AML-193 (cell line): ENCODE measurements at places on chromosomes 12 and 14.

GRCh38 chr12:42683266-42683665 lies 93.7 kb upstream of the PRICKLE1 start:
- no peak for DNase-seq

DNA sequence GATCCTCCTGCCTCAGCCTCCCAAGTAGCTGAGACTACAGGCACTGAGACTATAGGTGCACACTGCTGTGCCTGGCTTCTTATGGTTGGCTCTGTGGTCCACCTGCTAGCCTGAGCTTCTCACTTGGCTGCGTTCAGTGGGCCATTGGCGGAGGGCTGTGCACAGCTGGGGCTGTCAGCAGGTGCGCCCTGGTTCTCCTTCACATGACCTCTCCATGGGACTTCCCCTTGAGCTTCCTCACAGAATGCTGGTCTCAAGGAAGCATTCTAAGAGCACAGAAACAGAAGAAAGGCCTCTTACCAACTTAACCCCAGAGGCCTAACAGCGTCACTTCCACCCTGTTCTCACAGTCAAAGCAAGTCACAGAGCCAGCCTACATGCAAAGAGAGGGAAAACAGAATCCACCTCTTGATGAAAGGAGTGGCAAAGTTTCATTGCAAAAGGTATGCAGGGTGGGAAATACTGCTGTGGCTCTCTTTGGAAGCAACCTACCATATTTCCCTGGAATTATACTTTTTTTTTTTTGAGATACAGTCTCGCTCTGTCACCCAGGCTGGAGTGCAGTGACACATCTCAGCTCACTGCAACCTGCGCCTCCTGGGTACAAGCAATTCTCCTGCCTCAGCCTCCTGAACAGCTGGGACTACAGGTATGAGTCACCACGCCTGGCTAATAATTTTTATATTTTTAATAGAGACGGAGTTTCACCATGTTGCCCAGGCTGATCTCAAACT lies 9.3 kb downstream of the RILPL2 start:
- DNase-seq = no peak

DNA sequence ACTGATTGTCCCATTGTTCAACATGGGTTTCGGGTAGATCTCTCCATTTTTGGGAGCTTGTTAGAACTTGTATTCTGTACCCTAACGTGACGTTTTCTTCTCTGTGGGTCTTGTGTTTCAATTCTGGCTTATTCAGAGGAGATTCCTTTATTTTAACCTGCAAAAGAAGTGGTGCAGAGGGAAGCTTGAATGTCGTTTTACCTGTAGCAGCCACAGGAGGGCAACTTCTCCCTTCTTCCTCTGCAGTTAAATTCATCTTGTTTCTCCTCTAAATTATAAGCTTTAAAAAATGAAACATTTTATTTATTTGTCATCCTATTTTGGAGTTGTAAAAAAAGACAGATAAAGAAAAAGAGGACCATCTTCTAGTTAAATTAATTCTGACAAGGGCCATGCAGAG lies 13.7 kb upstream of the CLEC4D start:
- peak; percentile 17 for DNase-seq

- no peak for DNase-seq
Measured at GRCh38 chr12:48388938-48389337, 38.2 kb upstream of the ZNF641 start.

DNA sequence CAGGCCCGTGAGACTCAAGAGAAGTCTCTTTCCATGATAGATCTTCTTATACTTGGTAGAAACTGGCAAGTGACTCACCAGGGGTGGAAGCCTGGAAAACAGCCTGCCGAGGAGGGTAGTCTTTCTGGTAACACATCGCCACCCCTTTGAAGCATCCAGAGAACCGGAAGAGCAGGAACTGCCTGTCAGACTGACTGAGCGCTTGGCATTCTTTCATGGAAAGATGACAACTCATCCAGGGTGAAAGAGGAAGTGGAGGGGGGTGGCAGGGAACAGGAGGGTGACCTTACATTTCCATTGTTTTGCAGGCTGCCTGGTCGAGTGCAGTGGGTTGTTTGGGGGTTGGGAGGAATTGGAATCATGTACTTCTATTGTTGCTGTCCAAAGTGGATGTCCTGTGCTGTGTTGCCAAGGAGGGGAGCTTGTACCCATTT lies 34.5 kb downstream of the PRKCH start:
- no peak for DNase-seq

GRCh38 chr14:20384321-20384720 lies 29.0 kb downstream of the TEP1 start:
- no peak for DNase-seq

DNA sequence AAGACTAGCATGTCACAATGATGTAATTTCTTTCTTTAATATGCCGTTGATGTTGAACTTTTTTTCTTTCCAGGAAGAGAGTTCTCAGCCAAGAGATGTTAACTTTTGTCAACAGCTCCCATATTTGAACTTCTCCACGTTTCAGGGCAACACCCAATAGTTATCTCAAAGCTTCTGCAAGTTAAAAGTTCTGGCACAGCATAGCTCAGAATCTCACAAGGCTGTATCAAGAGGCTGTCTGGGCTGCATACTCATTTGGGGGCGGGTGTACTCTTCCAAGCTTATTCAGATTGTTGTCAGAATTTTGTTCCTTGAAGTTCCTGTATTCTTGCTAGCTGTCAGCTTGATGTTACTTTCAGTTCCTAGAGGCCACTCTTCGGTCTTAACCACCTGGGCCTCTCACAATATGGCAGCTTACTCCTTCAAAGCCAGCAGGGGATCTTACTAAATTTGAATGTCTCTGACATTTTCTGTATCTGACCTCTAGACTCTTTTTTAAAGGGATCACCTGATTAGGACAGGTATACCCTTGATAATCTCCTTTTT lies 38.9 kb downstream of the KCNC2 start:
- DNase-seq = no peak

GRCh38 chr12:65642061-65642661 lies 182.1 kb upstream of the HMGA2 start:
- no peak for DNase-seq

- DNase-seq = no peak
Measured at GRCh38 chr14:20116748-20117147, 6.2 kb downstream of the OR4K17 start.

DNA sequence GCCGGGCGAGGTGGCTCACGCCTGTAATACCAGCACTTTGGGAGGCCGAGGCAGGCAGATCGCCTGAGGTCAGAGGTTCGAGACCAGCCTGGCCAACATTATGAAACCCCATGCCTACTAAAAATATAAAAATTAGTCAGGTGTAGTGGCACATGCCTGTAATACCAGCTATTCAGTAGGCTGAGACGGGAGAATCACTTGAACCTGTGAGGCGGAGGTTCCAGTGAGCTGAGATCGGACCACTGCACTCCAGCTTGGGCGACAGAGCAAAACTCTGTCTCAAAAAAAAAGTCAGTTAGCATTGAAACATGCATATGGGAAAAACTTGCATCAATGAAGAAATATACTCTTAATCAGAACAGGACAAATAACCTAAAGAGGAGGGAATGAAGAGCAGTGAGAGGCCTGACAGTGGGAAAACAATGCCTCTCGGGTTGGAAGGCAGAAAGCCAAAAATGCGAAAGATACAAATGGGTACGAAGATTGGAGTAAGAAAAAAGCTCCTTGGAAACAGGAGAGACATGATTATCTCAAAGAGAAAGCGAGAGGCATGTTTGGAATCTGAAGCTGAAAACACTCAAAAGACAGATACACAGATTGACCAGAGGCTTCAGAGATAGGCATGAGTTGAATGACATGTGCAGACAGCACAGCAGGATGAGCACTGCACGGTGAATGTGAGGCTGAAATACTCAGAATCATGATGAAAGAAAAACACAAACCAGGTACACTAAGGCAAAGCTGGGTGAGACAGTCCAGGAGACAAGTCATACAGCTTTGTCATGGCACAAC lies 30.6 kb downstream of the RESF1 start:
- DNase-seq = no peak

GRCh38 chr14:42782754-42783153 lies 1176.1 kb downstream of the LRFN5 start:
- no peak for DNase-seq

DNA sequence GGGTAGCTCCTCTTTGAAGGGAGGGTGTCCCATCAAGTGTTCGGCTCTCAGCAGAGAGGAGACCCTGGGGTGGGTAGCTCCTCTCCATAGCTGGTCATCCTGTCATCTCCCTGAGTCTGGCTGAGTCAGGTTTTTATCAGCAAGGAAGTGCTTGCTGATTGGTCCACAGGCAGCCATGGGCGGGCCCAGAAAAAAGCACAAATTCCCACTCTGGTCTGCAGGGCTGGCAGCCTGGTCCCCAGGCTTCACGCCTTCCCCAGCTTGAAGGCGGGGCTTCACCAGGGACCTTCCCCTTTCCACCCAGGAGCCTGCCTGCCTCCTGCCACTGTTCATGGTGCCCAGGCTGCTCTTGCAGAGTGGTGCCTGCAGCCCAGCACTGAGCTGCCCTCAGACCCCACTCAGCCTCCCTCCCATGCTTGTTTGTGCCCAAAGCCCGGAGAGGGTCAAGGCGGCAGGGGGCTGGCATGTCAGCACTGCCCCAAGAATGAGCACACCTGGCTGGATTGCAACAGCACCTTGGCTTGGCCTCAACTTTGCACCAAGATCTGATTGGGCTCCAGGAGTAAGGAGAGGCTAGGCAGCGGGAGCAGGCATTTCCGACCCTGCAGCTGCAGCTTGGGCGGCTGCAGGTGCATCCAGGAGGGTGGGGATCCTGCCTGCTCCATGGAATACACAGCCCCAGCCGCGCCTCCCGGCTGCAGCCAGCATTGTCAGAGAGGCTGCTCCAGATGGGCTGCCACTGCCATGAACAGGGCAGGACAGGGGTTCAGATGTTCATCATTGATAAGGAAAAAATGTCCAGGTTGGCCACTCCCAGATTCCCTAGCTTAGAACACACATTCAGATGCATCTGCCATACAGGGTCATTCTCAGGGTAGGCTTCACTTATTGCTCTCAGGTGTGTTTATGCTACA lies 22.0 kb upstream of the WDR89 start:
- no peak for DNase-seq

GRCh38 chr12:72368719-72369422 lies 96.7 kb downstream of the TRHDE start:
- DNase-seq = no peak

DNA sequence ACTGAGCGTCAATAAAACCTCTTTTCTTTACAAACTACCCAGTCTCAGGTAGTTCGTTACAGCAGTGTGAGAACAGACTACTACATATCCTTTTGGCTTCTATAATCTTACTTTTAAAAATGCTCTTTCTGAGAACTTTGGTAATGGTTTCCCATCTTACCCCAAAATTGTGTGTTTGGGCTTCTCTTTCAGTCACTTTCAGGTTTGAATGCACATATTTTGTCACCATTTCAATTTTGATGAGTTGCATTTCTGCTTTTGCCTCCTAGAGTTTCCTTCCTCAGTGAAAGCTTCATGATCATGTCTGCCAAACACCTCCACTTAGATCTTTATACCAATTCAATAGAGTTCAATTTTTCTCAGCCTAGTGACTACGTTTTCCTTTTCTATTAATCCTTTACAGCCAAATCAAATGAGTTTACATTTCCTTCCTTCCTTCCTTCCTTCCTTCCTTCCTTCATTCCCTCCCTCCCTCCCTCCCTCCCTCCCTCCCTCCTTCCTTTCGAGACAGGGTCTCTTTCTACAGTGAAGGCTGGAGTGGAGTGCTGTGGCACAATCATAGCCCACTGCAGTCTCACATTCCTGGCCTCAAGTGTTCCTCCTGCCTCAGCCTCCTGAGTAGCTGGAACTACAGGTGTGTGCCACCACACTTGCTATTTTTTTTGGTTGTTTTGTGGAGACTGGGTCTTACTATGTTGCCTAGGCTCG lies 124.9 kb downstream of the BCAT1 start:
- DNase-seq = no peak

- no peak for DNase-seq
Measured at GRCh38 chr12:701896-702539, 38.8 kb upstream of the NINJ2 start.

- DNase-seq = no peak
Measured at GRCh38 chr14:74637178-74637550, 25.1 kb upstream of the LTBP2 start.

DNA sequence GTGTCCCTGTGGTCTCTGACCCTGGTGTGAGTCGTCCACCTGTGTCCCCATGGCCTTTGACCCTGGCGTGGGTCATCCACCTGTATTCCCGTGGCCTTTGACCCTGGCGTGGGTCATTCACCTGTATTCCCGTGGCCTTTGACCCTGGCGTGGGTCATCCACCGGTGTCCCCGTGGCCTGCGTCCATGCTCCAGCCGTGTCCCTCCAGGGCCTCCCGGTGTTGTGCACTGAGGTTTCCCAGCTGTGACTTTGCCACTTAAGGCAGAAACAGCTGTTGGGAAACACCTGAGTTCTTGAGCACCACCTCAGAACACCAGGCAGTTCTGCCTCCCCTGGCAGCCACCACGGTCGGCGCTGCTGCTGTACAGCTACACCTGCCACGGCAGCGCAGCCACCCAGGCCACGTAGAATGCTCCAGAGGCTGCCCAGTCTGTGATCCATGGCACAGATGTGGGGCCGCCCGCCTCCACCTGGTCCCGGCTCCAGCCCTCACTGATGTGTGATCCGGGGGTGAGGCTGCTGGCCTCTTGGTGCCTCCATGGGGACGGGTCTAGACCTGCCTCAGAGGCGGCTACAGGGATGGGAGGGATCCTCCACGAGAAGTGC lies 69.1 kb upstream of the GALNT9 start:
- DNase-seq = no peak

- peak; percentile 7 for DNase-seq
Measured at GRCh38 chr14:56581041-56581727, 1.6 kb downstream of the TMEM260 start.

- DNase-seq = no peak
Measured at GRCh38 chr14:56352999-56353398, 226.6 kb upstream of the TMEM260 start.

DNA sequence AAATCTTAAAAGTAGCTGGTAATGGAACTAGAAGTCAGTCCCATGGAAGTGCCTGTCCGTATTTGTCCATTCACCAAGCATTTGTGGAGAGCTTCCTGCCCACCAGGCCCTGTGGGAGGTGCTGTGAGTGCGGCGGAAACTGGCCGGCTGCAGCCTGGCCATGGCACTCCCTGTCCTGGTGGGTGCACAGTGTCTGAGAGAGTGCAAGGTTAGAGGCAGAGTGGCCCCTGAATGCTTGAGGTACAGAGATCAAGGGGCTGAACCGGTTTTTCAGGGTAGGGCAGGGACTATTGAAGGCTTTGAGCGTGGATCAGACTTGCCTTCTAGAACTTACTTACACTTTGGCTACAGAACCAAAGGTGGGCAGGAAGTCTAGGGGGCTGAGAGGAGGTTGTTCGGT lies 92.9 kb downstream of the ESR2 start:
- DNase-seq = no peak

DNA sequence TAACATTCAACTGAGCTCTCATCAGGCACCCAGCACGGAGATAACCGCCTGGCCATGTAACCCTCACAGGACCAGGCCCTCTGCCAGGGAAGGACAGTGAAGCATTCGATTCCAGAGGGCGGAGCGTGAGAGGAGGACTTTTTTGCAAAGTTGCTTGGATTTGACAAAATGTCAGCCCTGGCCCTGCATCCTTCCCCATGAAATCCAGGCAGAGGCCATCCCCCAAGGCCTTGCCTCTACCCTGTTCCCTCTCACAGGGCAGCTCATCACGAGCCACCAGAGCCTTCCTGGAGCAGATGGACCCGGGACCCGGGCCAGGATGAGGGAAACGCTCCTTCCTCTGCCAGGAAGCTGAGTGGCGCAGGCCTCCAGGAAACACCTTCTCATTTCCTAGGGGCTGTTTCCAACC lies 17.0 kb downstream of the CAMKK2 start:
- DNase-seq = no peak

GRCh38 chr12:53217051-53217930 lies 10.2 kb upstream of the ITGB7 start:
- DNase-seq = peak; percentile 25

- DNase-seq = no peak
Measured at GRCh38 chr12:116183741-116184141, 93.8 kb downstream of the MED13L start.

- no peak for DNase-seq
Measured at GRCh38 chr14:101087614-101088394, 184.3 kb upstream of the RTL1 start.
